ENCODE measurements at places on chromosomes 1 and 21. TPM values are rescaled to one million over a fixed set of nuclear protein-coding genes. Genes with fewer than 3 reads are reported as not detected.

BRINP3 gene
- not detected for total RNA-seq

BATF3 gene
- 32.0 TPM for total RNA-seq

OLIG2 gene
- total RNA-seq: not detected

RHD gene
- total RNA-seq: not detected

CFAP107 gene
- total RNA-seq: not detected
